ENCODE measurements at places on chromosomes 7 and 10. TPM values are rescaled to one million over a fixed set of nuclear protein-coding genes. Genes with fewer than 3 reads are reported as not detected.

GRCh38 chr7:120920591-120921274 lies 29.8 kb upstream of the ING3 start:
- DNase-seq, result no peak

DNA sequence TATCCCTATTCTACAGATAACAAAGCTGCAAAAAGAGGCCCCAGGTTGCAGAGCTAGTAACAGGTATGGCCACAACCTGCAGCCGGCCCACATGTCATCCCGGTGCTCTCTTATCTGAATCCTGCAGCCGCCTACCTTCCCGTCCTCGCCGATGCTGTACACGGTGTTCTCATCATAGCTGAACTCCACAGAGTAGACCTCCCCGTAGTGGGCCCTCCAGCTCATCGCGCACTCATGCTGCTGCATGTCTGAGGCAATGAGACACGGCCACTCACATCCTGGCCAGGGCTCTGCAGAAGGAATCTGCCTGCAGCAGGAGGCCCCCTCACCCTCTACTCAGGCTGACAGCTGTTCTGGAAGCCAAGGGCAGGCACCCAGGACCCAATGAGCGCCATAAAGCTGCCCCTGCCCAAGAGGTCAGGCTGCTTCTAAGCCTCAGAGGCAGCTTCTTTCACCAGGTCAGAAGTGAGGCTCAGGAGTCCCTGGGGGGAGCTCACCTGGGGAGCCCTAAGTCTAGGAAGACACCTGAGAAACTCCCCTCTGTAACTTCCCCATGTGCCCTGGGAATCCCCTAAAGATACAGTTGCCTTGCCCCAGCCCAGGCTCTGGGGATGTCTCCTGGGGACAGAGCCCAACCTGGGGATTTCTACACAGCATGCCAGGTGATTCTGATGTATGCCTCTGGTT lies 17.9 kb upstream of the CYREN start:
- DNase-seq, result no peak

DNA sequence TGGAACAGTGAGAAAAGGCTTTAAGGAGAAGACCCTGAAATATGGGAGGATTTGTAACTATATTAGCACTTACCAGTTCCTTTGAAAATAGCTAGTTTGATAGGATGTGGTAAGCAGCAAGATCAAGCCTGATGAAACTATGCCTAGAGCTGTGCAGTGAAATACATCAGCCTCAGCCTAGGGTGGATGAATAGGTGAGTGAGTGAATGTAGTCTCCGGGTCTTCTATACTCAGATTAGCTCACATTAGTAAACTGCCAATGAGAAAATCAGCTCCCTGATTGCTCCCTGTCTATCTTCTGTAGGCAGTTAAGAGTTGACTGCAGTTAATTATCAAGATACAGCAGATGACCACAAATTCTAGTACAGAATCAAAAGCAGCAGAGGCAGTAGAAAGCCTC lies 89.6 kb downstream of the ELAPOR2 start:
- no peak for DNase-seq

DNA sequence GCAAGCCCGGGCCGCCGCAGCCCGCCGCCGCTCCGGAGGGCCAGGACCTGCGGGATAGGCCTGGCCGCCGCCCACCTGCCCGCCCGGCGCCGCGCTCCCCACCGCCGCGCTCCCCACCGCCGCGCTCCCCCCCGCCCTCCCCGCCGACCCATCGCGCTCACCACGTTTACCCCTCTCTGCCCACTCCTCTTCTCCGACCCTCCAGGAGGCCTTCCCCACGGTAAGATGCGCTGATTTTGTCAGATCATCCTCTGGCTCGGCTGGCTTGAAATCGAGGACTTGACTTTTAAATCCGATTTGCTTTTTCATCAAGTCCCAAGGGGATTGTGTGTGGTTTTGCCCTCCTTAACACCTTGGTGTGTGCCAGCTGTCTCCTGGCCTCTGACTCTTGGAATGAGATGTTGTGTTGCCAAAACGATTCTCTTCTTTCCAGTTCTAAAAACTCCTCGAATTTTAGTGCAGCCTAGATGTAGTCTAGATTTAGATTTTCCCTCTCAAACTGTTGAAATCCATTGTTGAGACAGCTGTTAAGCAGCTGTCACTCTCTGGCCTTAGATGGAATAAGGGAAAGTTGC lies 738 bp downstream of the POM121 start:
- no peak for DNase-seq

DNA sequence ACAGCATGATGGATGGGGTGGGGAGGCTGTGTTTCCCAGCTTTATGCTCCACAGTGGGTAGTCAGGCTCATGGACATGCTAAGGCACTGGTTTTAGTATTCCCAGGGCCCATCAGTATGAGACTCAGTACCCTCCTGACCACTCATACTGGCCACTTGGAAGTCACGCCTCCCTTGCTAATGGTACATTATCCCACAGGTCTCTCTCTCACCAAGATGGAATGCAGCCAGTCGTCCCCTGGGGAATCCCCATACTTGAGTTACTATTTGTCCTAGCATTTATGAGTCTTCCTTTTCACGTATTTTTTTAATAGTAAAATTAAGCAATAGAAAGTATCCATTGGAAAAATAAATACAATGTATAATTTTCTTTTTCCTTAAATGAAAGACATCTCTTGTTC lies 80.6 kb upstream of the TBX20 start:
- no peak for DNase-seq

GRCh38 chr10:104638861-104639589 lies 2.1 kb upstream of the SORCS3 start:
- no peak for DNase-seq

PNPLA8 gene
- 35.0 TPM for total RNA-seq

DNA sequence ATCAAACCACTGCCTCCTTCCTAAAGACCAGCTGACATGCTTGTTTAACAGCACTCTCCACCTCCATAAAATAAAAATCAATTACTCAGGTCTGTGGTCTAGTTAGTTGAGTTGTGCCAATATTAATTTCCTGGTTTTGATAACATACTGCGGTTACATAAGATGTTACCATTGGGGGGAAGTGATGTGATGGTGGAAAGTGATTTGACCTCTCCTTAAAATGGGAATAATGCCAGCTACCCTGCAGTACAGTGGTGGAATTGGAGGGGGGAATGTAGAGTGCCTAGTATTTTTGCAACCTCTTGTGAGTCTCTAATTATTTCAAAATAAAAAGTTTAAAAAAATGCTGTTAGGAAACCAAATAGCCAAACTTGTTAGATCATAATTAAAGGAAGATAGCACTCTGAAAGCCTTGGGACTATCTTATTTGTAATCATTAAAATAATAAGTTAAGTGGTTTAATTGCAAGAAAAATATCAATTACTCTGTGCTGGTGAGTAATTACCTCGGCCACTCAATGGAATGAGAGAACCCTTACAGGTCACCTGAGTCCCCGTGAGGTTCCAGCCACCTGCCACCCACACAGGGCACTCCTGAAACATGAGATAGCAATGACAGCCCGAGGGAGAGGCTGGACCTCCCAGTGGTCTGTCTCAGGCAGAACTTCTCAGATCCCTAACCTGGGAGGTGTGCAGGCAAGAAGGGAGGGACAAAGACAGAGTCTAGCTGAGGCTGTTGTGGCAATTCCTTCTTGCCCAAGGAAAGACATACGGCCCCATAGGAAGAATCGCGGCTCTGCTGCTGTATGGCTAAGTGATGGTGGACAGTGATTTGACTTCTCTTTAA lies 94.1 kb downstream of the SH3PXD2A start:
- DNase-seq, result no peak

DNA sequence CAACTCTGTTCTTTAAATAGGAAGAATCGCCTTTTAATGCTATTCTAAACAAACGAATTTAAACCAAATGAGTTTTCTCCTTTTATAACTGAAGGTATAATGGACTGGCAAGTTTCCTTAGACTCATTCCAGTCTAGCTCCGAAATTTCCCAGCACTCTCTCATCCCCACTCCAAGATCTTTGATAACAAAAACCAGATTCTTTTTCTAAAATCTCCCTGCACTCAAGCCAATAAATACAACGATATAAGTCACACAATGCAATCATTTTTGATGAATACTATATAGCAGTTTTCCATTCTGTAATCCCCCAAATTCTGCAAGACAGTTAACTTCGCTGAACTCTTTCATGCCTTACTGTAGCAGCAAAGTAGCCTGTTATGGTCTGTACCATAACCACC lies 1.9 kb downstream of the OGA start:
- DNase-seq, result no peak

UCMA gene
- not detected for total RNA-seq

PKD2L1 gene
- total RNA-seq, result not detected

DNA sequence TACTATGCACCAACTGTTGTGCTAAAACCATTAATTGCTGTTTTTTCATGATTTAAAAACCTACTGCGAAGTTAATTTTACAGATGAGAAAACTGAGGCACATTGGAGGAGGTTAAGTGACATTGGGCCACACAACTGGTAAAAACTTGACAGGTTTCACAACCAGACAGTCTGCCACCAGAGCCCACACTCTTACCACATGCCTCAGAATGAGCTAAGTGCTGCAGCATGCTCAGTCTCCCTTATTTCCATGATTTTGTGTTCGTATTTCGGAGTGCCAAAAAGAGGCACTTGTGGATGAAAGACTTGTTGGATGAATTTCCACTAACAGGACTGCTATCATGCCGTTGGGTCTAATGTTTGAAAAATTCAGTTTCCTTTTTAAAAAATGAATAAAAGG lies 77.4 kb downstream of the PCLO start:
- no peak for DNase-seq

GRCh38 chr7:40058636-40059035 lies 75.8 kb downstream of the MPLKIP start:
- DNase-seq, result no peak

SCART1 gene
- total RNA-seq, result 1.3 TPM
